Esophagus muscularis mucosa (tissue), 4 donors: ENCODE measurements at places on chromosomes 12 and 14. TPM values are rescaled to one million over a fixed set of nuclear protein-coding genes. Genes with fewer than 3 reads are reported as not detected.

DNA sequence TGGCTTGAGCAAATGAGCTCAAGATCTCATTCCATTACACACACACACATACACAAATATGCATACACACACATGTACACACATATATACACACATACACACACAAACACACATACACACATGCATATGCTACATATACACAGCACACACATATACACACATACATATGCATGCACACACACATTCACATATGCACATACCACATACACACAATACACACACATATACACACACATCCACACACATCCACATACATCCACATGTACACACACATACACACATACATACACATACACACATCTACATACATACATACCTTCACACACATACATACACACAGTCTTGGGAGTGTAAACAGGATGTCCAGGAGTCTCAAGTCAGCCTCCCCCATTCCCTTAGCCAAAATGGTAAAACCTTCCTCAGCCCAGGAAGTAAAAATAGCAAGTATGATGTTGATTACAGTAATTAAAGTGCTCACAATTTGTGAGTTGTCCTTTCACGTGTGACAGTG lies 12.8 kb downstream of the HHIPL1 start:
- no peak for DNase-seq

DNA sequence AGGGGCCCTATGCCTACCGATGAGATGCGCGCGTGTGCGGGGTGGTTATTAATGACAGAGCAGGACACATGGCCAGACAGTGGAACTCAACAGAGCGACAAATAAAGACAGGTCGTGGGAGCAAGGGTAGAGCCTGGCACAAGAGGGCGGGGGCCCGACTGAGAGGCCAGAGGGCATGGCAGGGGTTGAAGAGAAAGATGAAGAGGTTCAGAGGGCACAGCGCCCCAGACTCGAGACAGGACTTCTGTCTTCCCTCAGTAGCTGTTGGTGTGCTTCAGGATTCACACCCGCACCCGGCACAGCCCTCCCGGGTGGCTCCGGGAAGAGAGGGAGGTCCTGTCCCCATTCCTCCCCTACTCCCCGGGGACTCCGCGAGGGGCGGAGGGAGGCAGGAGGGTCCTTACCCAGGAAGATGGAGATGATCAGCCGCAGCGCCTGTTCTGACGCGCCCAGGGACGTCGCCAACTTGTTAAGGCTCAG lies 366 bp downstream of the LPCAT3 start:
- DNase-seq = no peak

DNA sequence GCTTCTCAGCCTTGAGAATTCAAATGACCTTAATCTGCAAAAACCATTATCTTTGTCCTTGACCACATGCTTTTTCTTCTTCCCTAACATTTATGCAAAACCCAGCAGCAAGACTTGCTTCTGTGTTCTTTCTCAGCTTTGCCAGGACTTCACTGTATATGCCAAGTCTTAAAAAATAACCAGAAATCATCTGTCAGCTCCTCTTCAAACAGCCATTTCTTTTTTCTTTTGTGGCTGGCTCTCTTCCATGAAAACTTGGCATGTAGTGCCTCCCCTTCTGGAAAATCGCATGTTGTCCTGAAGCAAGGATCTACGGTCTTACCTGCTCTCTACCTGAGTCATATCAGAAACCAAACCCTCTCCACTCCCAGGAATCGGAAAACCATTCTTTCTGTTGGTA lies 364.9 kb downstream of the RPS29 start:
- no peak for DNase-seq

DNA sequence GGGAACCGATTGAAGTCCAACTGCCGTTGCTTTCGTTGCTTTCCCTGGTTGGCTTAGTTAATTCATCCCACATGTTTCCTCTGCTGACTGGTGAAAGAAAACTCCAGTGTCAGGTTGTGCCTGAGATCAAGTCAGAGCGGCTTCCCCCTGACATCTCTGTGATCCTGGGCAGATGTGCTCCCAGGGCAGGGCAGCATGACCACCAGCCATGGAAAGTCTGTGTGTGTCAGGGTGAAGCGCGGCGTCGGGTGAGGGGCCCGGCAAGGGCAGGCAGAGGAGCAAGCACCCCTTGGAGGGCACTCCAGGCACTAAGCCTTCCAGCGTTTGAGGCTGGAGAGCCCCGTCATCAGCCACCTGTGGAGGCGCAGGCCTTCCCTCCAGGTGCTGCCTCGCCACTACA lies 54.5 kb upstream of the IGF1 start:
- DNase-seq = no peak

- no peak for DNase-seq
Measured at GRCh38 chr14:77359626-77360025, 17.3 kb downstream of the TMED8 start.

DNA sequence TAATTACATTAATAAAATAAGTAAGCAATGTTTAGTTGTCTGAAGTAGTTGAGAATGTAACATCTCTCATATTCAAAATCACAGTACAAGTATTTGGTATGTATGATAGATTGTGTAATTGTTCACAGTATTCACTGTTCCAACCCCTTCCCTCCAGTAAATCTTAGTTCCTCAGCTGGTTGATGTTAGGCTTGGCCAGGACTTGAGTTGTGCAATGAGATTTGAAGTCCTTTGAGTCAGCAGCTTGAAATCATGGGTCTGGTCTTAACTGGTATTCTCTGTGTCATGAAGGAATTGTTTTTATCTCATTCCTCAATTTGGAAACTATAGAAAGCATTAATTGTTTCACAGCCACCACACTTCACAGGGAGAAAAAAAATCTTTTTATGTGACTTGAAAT lies 477.1 kb downstream of the FSCB start:
- DNase-seq = no peak

- no peak for DNase-seq
Measured at GRCh38 chr12:122517877-122518276, 8.9 kb downstream of the RSRC2 start.

- DNase-seq = no peak
Measured at GRCh38 chr14:91376547-91377477, 40.8 kb downstream of the CCDC88C start.

DNA sequence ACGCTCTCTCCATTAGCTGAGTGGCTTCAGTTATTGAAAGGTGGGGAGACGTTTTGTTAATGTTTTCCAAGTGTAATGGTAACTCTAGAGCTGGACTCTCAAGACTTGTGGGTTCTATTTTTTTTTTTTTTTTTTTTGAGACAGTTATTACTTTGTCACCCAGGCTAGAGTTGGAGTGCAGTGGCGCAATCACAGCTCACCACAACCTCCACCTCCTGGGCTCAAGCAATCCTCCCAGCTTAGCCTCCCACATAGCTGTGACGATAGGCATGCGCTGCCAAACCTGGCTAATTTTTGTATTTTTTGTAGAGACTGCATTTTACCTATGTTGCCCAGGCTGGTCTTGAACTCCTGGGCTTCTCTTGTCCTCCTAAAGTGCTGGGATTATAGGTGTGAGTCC lies 26.2 kb downstream of the ATF1 start:
- no peak for DNase-seq

- DNase-seq = no peak
Measured at GRCh38 chr12:98469109-98469508, 46.3 kb upstream of the TMPO start.

- DNase-seq = no peak
Measured at GRCh38 chr12:12010277-12011039, 60.3 kb upstream of the BCL2L14 start.

DNA sequence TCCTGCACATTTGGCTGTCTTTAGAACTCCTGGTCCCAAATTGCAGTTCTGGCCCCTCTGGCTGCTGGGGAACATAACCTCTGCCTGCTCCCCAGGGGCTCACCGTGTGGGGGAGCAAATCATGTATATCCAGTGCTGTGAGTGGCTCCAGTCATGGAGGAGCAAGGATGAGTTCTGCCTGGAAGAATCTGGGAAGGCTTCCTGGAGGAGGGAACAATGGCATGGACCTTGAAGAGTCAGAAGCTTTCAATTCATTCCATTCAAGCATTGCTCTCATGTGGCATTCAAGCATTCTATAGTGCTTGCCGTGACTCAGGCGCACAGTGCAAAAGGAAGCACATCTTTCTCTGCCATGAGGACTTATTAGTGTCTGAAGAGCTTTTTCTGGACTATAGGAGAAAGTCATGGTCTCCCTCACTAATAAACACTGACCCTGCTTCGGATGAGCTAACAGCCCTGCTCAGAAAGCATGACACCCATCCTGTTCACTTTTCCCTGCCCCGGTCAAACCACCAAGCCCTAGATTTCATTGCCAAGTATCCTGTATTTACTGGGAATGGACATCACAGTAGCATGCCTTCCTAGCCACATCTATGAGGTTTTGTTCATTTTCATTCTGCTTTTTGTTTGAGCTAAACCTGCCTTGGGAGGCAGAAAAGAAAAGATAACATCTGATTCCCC lies 3.5 kb downstream of the IFI27 start:
- DNase-seq = no peak

Gene TAS2R8
- not detected for total RNA-seq

Gene DIO3
- total RNA-seq = 1.2 TPM

Gene BHLHE41
- total RNA-seq = 6.3 TPM

Gene ASCL1
- not detected for total RNA-seq
